ENCODE measurements at places on chromosomes 11 and 22.

- no peak for DNase-seq
Observed at GRCh38 chr11:10301656-10302358, 3.1 kb upstream of the ADM start.

GRCh38 chr22:30460147-30460546 is 11.7 kb downstream of the SEC14L3 start:
- DNase-seq: no peak

DNA sequence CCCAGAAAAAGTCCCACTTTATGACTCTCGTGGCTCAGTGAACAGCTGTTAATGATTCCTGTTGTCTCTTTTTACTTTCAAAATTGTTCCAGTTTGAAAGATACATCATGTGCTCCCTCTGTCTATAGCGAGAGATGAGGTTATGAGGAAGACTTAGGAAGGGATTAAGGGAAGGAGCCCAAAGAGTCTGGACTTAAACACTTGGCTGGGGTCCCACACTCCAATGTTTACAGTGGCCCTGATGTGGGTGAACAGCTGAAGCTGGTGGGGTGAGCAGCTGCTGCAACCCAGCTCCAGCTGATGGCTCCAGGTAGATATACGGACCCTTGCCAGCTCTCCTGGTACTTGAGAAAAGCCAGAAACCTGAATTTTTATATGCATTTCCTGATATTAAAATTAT is 84.5 kb upstream of the PLET1 start:
- no peak for DNase-seq

DNA sequence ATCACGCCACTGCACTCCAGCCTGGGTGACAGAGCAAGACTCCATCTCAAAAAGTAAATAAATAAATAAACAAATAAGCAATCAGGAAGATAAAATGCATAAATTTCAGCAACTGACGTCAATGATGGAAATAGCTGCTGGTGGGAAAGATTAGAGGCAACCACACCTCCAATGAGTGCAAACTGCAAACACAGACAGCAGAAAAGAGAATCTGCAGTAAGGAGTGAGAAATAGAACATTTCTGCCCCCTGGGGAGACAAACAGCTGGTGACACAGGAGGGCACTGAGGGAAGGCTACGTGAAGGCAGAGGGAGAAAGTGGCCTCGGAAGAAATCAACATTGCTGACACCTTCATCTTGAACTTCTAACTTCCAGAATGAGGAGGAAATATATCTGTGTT is 6.5 kb downstream of the PI4KA start:
- DNase-seq: no peak

DNA sequence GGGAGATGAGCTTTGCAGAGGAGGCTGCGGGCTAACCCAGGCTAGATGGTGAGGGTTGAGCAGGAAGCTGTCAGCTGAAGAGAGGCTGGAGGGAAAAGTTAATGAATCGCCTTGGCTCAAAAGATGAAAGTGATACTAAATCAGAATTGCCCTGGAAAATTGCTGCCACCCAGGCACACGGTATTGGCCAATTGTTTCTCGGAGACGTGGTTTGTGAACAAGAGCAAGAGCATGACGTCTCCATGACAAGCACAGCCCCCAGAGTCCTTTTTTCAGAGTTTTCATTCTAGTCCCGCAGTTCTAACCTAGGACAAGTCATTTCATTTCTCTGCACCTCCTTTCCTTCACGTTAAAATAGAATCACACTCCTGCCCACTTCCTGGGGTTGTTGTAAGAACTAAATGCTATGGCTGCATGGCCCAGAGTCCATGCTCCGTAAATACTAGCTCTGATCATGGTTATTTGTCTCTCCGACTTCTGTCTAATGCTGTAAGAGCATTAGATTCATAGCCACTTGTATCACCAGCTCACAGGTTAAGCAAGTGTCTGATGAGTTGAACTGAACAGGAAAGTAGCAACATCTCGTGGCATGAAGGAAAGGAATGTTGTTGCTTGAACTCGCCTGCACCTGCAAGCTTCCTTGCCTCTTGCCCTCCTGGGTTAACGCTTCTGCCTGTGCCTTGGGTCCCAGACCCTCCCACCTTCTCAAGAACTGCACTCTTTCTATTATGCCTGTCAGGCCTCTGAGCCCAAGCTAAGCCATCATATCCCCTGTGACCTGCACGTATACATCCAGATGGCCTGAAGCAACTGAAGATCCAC is 33.8 kb upstream of the NUP50 start:
- DNase-seq: no peak

DNA sequence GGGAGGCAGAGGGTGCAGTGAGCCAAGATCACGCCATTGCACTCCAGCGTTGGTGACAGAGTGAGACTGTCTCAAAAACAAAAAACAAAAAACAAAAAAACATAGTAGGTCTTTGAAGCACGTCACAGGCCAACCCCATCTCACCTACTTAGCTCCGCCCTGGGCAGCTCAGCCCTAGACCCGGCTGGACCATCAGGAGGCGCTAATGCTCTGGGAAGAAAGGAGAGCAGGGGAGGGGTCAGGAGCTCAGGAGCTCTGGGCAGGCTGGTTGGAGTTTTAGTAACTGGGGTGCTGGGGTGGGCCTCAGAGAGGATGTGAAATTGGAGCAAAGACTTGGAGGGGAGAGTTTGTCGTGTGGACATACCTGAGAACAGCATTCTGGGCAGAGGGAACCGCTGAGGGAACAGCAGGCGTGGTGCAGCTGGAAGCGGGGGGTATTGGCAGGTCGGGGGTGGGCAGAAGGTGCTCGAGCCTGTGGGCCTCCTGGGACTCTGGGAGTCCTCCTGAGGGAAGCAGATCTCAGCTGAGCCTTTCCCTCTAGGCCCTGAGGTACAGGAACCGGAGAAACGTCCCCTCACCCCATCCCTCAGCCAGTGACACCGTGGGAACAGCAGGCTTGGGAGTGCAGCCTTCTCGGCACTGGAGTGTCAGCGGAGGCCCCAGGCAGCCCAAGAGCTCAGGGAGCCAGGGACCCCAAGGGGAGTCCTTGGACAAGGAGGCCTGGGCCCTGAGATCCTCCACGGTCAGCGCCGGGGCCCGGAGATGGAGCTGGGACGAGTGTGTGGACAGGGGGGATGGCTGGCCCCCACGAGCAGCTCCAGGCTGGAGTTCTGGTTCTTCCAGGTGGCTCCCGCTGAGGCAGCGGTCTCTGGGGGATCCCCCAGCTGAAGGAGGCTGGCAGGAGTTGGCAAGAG is 2.2 kb upstream of the RPS6KA4 start:
- no peak for DNase-seq

- DNase-seq: no peak
Observed at GRCh38 chr11:30046578-30046945, 29.7 kb upstream of the KCNA4 start.

GRCh38 chr11:20762116-20762844 is 92.9 kb downstream of the NELL1 start:
- DNase-seq: no peak
